ENCODE measurements at places on chromosomes 4 and X.

DNA sequence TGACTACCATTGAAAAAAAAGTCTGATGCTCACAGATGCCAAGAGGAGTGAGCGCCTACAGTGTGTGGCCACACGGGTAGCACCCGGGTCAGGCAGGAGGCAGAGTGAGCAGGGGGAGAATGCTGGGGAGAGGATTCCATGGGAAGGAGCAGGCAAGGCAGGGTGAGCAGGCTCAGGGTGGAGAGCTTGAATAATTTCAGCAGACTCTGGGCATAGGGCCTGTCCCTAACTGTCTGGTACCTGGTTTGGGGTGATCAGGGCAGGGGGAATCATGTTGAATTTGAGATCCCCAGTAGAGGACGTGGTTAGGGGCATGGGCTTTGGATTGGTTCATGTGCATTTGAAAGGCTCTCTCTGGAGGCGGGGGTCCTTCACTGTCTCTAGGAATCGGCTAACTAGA is 51.2 kb upstream of the TLR3 start:
- DNase-seq, result no peak

GRCh38 chr4:37445023-37445422 is 200.5 kb downstream of the NWD2 start:
- no peak for DNase-seq

- DNase-seq, result no peak
Measured at GRCh38 chr4:67521506-67521905, 23.8 kb downstream of the CENPC start.

DNA sequence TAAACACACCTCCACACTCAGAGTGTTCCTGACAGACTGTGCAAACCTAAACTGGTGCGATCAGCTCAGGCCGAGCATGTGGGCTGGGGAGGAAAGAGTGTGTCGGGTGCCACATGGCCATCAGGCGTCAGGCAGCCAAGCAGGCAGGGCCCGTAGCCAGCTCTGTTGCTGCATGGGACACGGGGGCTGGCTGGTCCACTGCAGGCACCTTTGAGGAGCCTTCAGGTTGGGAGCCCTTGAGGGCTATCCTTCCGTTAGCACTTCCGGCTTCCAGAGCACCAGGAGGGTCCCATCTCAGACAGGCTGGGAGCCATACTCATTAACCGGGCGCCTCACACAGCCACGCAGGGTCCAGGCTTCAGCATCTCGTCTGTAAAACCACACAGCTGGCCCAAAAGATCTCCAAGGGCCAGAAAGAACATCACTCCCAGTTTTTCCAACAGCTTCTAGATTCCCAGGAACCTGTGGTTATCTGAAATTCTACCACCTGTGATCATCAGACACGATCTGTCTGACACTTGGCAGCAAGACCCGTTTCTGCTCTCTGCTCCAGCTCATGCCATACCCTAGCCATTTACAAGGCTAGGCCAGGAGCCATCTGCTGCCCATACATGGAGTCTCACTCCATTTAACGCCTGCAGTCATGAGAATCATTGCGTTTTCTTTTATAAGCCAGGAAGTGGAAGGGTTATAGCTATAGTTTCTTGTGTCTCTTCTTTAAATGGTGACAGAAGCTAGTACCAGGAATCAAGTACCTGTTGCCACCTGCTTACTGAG is 87.5 kb downstream of the NSUN7 start:
- no peak for DNase-seq

DNA sequence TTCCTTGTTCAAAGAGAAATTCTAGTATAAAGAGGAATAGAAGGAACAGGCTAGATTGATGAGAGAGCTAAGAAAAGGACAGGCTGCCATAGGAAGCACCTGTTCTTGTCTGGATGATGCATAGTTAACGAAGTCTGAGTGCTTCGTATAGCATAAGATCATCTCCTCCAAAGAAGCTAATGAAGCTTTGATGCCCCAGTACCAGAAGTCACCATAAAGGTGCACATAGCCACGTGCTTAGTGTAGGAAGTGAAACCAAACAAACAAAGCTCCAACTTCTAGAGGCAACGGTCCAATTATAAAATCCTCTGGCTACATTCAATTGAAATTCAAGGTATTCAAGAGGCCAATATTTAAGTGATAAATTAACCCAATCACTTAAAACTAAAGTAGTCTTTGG is 31.0 kb downstream of the AFAP1 start:
- no peak for DNase-seq

GRCh38 chr4:186820391-186820891 is 96.8 kb upstream of the FAT1 start:
- no peak for DNase-seq

GRCh38 chr4:185033950-185034349 is 15.7 kb downstream of the HELT start:
- no peak for DNase-seq

- no peak for DNase-seq
Measured at GRCh38 chrX:4809571-4809970, 1096.1 kb upstream of the PRKX start.

- DNase-seq, result no peak
Measured at GRCh38 chr4:3701736-3702560, 64.2 kb upstream of the ADRA2C start.

DNA sequence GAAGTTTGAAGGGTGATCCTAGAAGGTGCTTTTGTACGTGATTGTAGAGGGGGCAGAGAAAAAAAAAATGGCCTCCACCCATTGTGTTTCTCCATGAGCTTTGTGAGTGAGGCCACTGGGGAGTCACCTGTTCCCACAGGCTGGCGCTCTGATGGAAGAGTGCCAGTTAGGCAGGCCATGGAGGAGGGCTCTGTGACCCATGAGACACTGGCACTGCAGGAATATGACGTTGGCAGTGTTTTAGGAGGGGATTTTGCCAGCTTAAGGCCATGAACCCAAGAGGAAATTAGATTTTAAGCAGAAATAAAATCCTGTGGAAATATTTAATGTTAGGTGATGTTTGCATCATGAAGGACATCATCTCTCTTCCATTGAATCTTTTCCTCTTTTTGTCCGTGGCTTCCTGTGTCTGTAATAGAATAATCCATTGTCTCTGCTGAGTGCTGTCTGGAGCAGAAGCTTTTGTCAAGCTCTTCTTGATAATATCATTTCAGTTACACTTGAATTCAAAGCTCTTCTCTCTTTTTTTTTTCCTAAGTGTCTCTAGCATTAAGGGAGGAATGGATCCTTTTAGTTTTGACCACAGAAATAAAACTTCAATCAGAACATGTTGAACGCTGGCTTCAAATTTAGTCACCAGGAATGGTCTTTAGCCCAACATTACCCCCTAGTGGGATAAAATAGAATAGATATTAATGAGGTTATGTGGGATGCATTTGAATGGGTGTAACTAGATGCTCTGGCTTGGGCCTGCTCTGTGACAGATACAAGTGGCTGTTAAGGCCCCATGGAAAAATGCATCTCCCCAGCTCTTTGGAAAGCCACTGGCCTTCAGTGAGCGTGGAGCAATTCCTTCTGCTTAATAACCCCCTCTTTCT is 41.0 kb upstream of the UCP1 start:
- DNase-seq, result no peak

DNA sequence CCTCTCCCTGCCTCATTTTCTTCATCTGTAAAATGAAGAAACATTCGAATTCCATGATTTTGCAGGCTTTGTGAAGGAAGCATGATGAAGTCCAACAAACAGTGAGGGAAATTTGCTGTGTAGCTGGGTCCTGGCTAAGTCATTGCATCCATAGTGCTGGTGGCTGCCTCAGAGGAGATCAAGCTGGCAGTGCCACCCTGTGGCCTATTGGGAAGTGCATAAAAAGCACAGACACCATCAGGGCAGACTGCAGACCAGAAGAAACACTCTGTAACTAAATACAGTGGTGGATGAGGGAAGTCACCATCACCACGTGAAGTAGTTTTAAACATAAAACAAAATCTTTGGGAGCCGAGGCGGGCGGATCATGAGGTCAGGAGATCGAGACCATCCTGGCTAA is 40.7 kb upstream of the DDX3X start:
- no peak for DNase-seq

GRCh38 chr4:6329478-6330383 is 60.1 kb downstream of the WFS1 start:
- DNase-seq, result no peak

- no peak for DNase-seq
Measured at GRCh38 chr4:44869985-44870384, 143.6 kb upstream of the GNPDA2 start.

- DNase-seq, result no peak
Measured at GRCh38 chr4:117777721-117778120, 256.6 kb upstream of the NDST3 start.

DNA sequence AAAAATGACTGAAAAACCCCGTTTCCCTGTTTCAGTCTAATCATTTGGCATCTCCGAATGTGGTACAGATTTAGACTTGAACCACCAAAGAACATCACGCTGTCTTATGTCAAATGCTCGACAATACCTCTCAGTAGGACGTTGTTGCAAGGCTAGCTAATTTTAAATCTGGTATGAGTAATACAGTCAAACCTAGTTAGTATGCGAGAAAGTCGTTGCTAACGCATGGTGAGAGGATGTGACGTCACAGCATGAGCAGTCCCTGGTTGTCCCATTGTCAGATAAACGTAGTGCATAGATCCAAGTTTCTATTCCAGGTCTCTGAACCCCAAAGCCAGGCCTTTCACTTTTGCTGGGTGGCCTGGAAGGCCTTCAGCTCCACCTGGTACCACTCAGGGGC is 44.7 kb downstream of the SETD7 start:
- no peak for DNase-seq

DNA sequence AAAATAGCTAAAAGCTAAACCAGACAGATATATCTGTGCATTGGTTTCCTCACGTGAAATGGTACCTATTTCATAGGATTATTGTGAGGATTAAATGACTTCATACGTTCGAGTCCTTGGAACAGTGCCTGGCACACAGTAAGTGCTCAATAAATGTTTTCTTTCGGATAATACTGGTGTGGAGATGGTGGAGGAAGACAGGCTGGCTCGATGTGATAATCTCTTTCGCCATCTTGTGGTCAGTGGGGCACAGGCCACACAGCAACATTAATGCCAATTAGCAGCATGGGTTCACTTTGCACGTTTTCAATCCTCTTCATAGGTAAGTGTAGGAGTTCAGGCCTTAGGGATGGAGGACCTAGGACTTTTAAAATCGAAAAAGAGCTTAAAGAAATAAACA is 9.3 kb downstream of the PAGE4 start:
- DNase-seq, result no peak

GRCh38 chr4:7691982-7692381 is 247.7 kb downstream of the AFAP1 start:
- DNase-seq, result no peak

DNA sequence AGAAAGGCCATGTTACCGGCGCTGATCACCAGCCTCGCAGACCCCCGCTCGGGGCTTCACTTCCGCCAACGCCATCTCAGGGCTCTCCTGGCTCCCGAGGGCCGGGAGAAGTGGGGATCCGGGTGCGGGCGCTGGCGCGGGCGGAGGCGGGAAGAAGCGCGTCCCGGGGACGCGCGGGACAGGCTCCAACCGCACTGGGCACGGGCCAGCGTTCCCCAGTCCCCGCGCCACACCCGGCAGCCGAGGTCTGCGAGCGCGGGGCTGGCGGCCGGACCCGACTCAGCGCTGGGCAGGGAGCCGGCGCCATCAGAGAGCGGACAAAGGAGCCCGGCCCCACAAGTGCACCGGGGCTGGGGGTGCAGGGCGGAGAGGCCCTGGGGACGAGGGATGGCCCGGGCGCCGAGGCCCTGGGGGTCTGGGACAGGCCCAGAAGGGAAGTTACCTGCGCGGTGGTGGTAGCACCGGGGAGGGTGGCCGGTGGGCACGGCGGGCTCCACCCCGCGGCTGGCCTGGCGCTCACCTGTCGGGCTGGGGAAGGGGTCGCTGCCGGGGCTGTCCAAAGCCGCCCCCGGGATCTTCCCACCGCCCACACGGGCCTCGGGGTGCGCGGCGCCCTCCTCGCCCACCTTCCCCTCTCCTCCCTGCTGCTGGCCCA is 449 bp downstream of the CTPS2 start:
- DNase-seq, result no peak

DNA sequence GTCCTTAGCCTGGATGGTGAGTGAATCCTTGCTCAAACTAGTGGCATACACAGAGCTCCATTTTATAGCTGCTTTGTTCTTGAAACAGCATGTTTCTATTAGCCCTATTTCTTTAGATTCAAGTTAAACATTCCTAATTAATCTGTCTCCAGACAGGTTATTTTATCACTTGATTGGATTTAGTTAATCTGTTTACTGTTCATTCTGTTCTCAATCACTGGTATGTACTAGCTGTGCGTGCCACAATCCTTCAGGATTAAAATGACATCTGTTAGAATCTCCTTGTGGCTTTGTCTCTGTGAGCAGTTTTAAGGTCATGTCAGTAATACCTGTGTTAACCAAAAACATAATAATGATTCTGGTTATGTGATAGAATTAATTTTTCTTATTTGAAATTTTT is 36.5 kb downstream of the PTPN13 start:
- no peak for DNase-seq

- DNase-seq, result peak; percentile 31
Measured at GRCh38 chr4:48033825-48034413, 17.3 kb downstream of the NIPAL1 start.

DNA sequence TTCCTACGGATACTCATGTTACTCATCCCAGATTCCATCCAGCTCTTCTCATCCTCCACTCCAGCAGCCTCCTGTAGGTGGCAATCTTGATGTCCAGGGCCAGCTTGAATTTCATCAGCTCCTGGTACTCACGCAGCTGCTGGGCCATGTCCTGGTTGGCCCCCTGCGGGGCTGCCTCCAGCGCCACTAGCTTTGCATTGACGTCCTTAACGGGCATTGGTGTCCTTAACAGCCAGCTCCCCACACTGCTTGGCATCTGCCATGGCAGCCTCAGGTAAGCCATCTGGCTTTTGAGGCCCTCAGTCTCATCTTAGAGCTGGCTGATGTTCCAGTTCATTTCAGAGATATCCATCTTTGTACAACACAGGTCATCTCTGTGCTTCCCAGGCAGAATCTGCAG is 223.7 kb downstream of the FGF13 start:
- no peak for DNase-seq

DNA sequence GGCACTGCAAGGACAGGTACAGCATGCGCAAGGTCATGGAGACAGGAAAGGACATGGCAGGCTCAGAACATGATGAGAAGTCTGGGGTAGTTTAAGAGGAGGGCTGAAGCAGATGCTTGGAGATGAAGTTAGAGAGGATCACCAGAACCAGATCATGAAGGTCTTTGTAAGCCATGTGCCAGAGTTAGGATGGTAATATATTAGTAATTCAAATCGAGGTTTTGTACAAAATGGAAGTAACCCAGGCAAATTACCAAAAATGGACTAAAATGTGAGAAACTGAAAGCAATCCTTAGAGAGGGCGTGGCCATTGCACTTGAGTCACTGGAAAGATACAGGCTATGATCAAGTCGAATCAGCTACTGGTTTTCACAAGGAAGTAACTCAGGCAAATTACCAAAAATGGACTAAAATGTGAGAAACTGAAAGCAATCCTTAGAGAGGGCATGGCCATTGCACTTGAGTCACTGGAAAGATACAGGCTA is 13.5 kb downstream of the RXFP1 start:
- no peak for DNase-seq

DNA sequence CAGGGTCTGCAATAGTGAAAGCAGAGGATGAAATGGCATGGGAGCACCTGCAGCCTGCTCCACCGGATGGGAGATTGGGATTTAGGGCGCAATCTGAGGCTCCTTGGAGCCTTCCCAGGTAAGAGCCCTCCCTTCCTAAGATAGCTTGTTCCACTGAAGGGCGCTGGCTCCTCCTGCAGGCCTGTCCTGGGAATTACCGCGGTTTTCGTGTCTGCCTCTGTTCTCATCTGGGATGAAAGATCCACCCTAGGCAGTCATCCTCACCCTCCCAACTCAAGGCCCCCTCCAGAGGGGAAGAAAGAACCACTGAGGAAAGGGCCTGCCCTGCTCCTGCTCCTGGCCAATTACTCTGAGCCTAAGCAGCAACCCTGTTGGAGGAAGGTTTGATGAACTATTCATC is 547.5 kb downstream of the SMARCA1 start:
- no peak for DNase-seq
